Activated T-helper 17 cell treated with anti-CD3 and anti-CD28 coated beads, Interleukin-2, amount 50 U/mL, for 72 hours (primary cell): ENCODE measurements at places on chromosomes 16 and 17. TPM values are rescaled to one million over a fixed set of nuclear protein-coding genes. Genes with fewer than 3 reads are reported as not detected.

GRCh38 chr16:14650629-14651028 lies 17.9 kb downstream of the BFAR start:
- H3K36me3 ChIP-seq: peaks cover 94% of the 10 kb centered on the region
- peak; percentile 52 for ATAC-seq
- no peaks in the 10 kb centered on the region for H3K27me3 ChIP-seq

DNA sequence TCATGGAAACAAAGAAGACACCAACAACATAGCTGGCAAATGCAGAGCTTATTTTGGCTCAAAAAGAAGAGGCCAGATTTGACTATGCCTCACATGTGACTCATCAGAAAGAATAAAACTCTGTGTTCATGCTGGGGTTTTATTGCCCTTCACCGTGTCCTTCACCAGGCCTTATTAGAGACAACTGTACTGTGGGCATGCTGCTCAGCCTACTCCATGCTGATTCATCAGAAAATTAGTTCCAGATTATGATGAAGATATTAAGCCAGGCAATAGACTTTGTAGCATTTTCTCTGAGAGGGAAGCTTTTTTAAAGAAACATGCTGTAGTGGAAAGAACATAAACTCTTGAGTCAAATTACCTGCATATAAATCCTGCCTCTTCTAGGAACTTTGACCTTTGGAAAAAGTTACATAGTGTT lies 89.8 kb downstream of the CYB561 start:
- H3K36me3 ChIP-seq: peaks cover 35% of the 10 kb centered on the region
- H3K27ac ChIP-seq: no peak overlapping the region
- no peak overlapping the region for H3K4me3 ChIP-seq
- ATAC-seq: peak; percentile 70
- H3K4me1 ChIP-seq: no peaks in the 10 kb centered on the region

- no peaks in the 10 kb centered on the region for H3K27me3 ChIP-seq
- ATAC-seq: no peak
- no peak overlapping the region for H3K27ac ChIP-seq
- no peaks in the 10 kb centered on the region for H3K36me3 ChIP-seq
Observed at GRCh38 chr17:69853541-69854224, 221.3 kb upstream of the KCNJ16 start.

- H3K27ac ChIP-seq: no peak overlapping the region
- H3K4me3 ChIP-seq: peak overlapping the region; percentile 43
- peaks cover 59% of the 10 kb centered on the region for H3K4me1 ChIP-seq
- no peak for ATAC-seq
Observed at GRCh38 chr17:40315678-40316570, 6.9 kb downstream of the RARA start.

DNA sequence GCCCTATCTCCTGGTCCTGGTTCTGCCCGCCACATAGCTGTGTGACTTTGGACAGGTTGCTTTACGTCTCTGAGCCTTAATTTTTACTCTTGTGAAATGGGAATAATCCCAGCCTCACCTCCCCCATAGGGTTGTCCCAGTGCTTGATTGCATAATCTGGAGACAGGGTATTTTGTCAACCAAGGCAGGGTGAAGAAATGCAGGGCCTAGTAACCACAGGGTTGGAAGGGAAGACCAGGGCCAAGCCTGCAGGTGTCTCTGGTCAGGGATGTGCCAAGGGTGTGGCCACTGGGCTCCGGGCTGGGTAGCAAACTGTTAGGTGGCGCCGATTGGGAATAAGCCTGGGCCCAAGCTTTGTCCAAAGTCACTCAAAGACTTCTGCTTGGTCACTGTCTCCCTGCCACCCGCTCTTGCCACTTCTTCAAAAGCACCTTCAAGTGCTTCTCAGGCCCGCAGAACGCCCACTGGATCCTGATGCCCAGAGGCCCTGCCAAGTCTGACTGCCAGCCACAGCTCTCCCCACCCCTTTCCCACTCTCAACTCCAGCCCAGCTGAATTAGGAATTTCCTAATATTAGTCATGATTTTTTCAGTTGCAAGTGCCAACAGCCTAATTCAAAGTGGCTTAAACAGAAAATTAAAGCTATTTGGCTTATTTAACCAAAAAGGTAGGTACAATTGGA lies 20.6 kb upstream of the COL1A1 start:
- H3K4me3 ChIP-seq: no peak overlapping the region
- no peak for ATAC-seq
- peaks cover 8% of the 10 kb centered on the region for H3K27me3 ChIP-seq
- H3K27ac ChIP-seq: no peak overlapping the region
- no peaks in the 10 kb centered on the region for H3K4me1 ChIP-seq
- no peaks in the 10 kb centered on the region for H3K36me3 ChIP-seq

GRCh38 chr16:525520-526180 lies 1.9 kb upstream of the CAPN15 start:
- peaks cover 8% of the 10 kb centered on the region for H3K4me1 ChIP-seq
- H3K27ac ChIP-seq: peak overlapping the region; percentile 98
- peak; percentile 67 for ATAC-seq
- peak overlapping the region; percentile 90 for H3K4me3 ChIP-seq
- H3K27me3 ChIP-seq: no peaks in the 10 kb centered on the region

DNA sequence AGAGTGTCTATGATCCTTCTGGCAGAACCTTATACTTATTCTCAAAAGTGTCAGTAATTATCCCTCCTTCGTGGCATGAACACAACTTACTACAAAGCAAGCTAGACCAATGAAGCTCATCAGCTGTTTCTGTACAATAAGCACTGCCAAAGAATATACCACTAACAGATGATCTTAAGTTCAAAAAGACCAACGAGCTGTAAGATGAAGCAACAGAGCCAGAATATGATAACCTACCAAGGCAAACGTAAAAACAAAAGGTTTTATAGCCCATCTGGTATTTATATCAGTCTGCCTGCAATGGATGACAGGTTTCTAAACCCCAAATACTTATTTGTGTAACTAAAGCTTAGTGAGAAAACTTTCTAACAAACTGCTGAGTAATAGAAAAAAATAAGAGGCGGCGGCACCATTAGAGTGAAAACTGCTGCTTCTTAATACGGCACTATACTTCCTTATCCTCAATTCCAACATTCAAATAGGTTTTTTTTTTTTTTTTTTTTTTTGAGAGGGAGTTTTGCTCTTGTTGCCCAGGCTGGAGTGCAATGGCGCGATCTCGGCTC lies 22.1 kb downstream of the NME2 start:
- ATAC-seq: no peak
- no peak overlapping the region for H3K4me3 ChIP-seq
- no peak overlapping the region for H3K27ac ChIP-seq
- H3K4me1 ChIP-seq: peaks cover 5% of the 10 kb centered on the region
- H3K27me3 ChIP-seq: no peaks in the 10 kb centered on the region

DNA sequence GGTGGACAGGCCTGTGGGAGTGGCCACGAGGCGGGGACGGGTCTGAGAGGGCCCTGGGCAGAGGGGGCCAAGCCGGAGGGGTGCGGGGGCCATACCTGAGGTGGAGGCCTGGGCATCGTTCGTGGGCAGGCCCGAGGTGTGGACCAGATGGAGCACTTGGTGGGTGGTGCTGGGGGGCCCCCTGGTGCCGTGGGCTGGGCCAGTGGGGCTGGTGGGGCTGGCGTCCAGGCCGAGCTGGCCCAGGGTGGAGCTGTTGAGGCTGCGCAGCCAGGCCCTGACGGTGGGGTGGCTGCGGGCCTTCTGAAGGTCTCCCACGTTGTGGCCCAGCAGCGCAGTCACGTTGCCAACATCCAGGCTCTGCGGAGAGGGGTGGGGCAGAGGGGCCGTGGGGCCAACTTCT lies 9.4 kb downstream of the MSLN start:
- no peak overlapping the region for H3K4me3 ChIP-seq
- H3K36me3 ChIP-seq: no peaks in the 10 kb centered on the region
- no peaks in the 10 kb centered on the region for H3K27me3 ChIP-seq
- ATAC-seq: no peak

DNA sequence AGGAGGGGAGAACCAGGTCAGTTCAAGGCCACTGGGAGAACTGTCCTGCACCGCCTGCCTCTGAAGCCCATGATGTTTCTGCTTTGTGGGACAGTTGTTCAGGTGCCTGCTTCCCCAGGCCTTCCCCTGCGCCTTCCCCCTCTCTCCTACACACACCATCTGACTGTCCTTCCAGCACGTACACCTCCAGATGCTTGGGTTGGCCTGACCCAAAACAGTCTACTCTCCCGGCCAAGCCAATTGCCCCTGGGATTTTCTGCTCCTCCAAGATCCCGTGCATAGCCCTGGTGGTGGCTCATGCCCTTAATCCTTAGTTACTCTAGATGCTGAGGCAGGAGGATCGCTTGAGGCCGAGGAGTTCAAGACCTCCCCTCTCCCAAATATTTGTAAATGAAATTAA lies 684 bp upstream of the RSAD1 start:
- ATAC-seq: no peak
- H3K4me1 ChIP-seq: peaks cover 19% of the 10 kb centered on the region
- H3K27me3 ChIP-seq: no peaks in the 10 kb centered on the region
- peaks cover 17% of the 10 kb centered on the region for H3K36me3 ChIP-seq
- H3K4me3 ChIP-seq: peak overlapping the region; percentile 87

DNA sequence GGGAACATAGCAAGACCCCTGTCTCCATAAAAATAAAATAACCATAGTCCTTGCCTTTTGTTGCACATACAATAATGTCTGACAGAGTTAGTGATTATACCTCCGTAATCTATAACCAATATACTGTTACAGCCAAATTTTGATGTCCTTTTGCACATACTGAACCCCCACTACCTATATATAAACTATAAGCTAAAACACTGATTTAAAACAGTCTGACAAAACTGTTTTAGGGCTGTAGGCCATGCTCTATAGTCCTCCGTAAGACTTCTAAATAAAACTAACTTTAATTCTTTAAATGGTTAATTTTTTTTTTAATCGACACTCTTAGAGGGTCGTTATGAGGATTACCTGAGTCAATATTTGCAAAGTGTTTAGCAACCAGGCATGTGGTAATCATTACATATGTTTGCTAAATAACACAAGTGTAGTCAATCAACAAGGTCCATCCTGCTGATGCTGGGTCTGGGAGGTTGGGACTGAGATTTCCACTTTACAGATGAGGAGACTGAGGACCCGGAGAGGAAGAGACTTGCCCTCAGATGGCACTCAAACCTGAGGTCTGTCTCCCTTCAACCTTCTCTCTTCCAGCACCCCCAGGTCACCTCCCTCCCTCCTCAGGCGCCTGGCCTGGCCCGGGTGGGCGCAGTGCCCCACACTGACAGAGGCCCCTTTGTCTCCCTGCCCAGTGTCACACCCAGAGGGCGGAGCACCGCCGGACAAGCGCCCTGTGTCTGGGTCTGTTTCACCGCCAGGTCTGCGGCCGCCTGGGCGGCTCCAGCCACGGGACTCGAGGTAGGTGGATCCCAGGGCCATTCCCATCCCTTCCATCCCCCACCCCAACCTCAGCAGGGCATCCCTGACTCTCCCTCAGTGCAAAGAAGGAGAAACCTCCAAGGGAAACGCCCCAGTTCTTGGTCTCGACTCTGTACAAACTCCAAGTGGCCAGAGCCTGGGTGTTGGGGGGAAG lies 10.3 kb downstream of the ZNF385C start:
- H3K27ac ChIP-seq: no peak overlapping the region
- peaks cover 8% of the 10 kb centered on the region for H3K27me3 ChIP-seq
- H3K4me1 ChIP-seq: no peaks in the 10 kb centered on the region
- ATAC-seq: no peak

GRCh38 chr17:50097926-50098325 lies 2.8 kb downstream of the PDK2 start:
- H3K36me3 ChIP-seq: peaks cover 18% of the 10 kb centered on the region
- H3K4me1 ChIP-seq: peaks cover 20% of the 10 kb centered on the region
- H3K27ac ChIP-seq: no peak overlapping the region
- no peak for ATAC-seq

DNA sequence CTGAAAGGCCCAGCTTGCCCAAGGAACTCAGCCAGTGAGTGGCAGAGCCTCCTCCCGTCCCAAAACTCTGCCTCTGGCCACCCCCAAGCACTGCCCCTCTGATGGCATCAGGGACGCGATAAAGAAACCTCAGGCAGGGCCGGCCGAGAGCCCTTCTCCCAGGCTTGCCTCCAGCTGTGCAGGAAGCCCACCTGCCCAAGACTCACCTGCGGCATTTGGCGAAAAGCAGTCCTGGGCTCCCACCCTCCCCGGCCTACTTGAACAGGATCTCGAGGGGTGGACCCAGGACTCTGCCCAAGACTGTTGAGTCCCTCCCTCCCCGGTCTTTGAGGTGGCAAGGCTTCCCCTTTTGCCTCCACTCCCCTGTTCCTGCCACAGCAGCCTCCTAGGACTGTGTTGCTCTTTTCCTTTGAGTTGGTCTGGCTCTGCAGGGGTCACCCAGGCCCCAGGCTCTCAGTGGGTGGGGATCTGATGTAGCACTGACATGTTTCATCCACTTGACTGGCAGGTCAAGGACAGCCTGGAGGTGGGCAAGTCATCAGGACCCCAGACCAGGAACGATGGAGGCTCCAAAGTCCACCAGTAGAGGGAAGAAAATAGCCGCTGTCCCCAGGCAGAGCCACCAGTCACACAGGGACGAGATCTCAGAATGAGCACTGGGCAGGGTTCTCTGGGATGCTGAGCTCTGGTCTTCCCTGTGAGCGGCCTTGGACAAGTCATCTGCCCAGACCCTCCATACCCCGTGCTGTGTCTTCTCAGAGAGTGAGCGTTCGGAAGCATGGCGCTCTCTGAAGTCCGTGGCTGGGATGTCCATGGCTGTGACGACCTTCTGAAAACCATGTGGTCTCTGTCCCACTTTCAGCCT lies 111.0 kb upstream of the TNRC6C start:
- H3K4me1 ChIP-seq: peaks cover 14% of the 10 kb centered on the region
- no peak for ATAC-seq
- H3K36me3 ChIP-seq: no peaks in the 10 kb centered on the region

GRCh38 chr17:82419540-82419939 lies 1.2 kb upstream of the OGFOD3 start:
- ATAC-seq: no peak
- peaks cover 6% of the 10 kb centered on the region for H3K4me1 ChIP-seq
- peak overlapping the region; percentile 76 for H3K4me3 ChIP-seq
- H3K27me3 ChIP-seq: no peaks in the 10 kb centered on the region
- H3K27ac ChIP-seq: peak overlapping the region; percentile 54

GRCh38 chr16:9458816-9459215 lies 367.4 kb downstream of the HAPSTR1 start:
- H3K4me3 ChIP-seq: no peak overlapping the region
- H3K27ac ChIP-seq: no peak overlapping the region
- no peaks in the 10 kb centered on the region for H3K4me1 ChIP-seq
- H3K27me3 ChIP-seq: peaks cover 7% of the 10 kb centered on the region

The KRTAP4-4 gene
- total RNA-seq: not detected

The PRSS8 gene
- total RNA-seq: not detected

The ODF4 gene
- total RNA-seq: not detected

The ELMO3 gene
- total RNA-seq: 7.1 TPM

The DNAAF1 gene
- total RNA-seq: 0.21 TPM

The CCL8 gene
- total RNA-seq: not detected

The ARHGAP44 gene
- total RNA-seq: 0.48 TPM

The OR4D1 gene
- 0.13 TPM for total RNA-seq

The SCNN1G gene
- not detected for total RNA-seq

The TP53 gene
- total RNA-seq: 137 TPM

The C16orf92 gene
- not detected for total RNA-seq

The C17orf100 gene
- total RNA-seq: 3.0 TPM
